ENCODE measurements at places on chromosomes 7 and 10.

DNA sequence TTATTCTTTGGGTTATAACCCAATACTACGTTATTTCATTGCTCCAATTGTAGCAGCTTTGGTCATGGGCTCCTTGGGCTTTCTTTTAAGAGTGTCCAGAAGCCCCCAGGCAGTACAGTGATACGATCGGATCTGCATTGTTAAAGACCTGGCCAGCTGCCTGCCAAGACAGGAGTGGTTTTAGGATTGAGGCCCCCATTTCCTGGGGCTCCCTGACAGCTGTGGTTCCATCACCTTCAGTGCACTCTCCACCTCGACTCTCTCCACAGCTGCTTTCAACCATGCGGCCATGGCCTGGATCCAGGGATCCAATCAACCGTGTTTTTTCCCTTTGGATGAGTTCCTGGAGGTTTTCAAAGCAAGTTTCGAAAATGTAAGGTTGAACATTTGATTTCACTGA, 123.4 kb upstream of the BTBD16 start:
- no peak for DNase-seq

GRCh38 chr10:30832001-30832748, 199.5 kb downstream of the ZNF438 start:
- DNase-seq = no peak

- no peak for DNase-seq
Observed at GRCh38 chr10:110040108-110040507, 32.3 kb downstream of the ADD3 start.

DNA sequence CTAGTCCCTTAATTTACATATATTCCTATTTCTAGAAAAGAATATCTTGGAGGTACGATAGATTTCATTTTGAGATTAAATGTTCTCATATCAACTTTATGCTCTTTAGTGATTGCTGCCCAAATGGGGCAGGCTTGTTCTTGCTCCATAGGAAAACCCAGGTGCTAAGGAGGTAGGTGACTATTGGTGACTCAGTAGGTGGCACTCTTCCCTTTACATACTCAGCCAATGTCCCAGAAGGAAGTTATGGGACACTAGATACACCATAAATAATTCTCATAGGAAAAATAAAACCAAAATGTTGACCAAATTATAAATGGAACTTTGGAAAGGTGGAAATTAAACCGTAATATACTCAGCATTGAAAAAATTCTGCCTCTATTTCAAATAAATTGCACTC, 4.0 kb downstream of the SKAP2 start:
- DNase-seq = no peak

GRCh38 chr10:34240039-34240438, 575.1 kb downstream of the PARD3 start:
- no peak for DNase-seq

- DNase-seq = no peak
Observed at GRCh38 chr7:157007470-157008066, 2.9 kb downstream of the MNX1 start.

GRCh38 chr10:48330269-48330668, 23.8 kb downstream of the MAPK8 start:
- DNase-seq = no peak

DNA sequence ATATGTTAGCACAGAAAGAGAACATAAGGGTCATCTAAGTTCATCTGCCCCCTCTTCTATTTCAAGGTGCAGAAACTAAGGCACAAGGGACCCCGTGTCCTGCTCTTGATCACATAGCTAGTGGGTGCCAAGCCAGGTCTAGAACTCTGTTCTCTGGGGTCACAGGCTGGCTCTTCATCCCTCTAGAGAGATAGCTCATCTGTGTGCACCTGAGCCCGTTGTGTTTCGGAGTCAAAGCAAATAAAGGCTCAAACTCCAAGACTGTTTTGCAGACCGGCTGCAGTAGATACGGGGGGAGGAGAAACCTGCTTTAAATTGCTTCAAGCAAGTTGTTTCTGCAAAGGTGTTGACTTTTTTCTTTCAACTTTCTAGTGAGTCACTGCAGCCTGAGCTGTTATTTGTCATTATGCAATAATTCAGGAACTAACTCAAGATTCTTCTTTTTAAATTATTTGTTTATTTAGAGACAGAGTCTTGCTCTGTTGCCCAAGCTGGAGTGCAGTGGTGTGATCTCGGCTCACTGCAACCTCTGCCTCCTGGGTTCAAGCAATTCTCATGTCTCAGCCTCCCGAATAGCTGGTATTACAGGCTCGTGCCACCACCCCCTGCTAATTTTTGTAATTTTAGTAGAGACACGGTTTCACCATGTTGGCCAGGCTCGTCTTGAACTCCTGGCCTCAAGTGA, 6.5 kb downstream of the BLVRA start:
- DNase-seq = no peak

- DNase-seq = no peak
Observed at GRCh38 chr7:148495605-148496004, 95.0 kb upstream of the C7orf33 start.

DNA sequence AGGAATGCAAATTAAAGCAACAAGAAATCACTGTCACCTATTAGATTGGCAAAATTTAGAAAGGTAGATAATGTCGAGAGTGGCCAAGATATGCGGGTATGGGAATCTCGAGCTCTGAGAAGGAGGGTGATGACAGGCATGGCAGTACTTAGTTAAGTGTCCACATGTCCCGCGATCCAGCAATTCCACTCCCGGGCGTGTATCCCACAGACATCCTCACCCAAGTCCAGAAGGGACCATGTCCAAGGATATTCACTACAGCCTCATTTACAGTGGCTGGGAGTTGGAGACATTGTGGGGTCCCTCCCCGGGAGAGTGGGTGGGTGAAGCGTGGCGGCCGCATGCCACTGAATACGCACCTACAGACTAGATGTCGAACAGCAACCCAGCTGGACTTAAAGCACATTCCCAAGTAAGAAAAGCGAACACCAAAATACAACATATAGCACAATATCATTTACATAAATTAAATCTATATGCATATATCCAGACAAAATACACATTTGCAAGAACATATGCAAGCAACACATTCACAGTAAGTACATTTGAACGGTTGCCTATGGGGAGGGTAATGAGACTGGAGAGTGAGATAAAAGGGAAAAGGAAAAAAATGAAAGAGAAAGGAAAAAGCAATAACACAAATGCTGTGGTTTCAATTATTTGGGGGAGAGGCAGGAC, 9.9 kb downstream of the KCNH2 start:
- DNase-seq = no peak

DNA sequence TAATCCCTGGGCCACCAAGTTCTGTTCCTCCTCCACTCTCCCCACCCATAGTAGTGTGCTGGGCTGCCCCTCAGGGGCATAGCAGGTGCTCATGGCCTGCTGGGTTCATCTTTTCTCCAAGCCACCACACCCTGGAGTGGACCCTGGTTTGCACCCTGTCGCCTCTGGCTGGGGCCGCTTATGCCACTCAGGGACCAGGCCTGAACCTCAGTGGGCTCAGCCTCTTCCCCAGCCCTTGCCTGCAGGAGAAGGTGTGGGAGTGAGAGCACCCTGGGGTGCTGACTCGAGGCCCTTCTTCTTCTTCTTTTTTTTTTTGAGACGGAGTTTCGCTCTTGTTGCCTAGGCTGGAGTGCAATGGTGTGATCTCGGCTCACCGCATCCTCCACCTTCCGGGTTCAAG, 10.2 kb downstream of the CLIP2 start:
- DNase-seq = no peak

GRCh38 chr7:37342688-37343471, 105.8 kb downstream of the ELMO1 start:
- peak; percentile 54 for DNase-seq

- DNase-seq = no peak
Observed at GRCh38 chr10:44651834-44652233, 259.3 kb upstream of the TMEM72 start.

DNA sequence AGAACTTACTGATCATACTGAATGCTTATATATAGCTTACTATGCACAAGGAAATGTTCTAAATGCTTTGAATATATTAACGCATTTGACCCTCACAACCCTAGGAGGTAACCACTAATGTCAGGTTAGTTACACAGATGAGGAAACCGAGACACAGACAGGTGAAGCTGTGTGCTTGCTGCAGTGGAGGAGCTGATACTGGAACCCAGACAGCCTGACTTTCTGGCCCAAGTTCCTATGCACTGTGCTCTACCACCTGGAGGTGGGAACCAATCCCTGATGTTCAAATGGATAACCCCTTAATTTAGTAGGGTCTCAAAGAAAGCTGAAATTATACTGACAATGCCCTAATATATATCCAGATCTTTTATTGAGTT, 119.6 kb downstream of the SORBS1 start:
- no peak for DNase-seq

- no peak for DNase-seq
Observed at GRCh38 chr7:122628651-122629411, 70.1 kb downstream of the RNF133 start.
